ENCODE measurements at places on chromosomes 2 and 18.

DNA sequence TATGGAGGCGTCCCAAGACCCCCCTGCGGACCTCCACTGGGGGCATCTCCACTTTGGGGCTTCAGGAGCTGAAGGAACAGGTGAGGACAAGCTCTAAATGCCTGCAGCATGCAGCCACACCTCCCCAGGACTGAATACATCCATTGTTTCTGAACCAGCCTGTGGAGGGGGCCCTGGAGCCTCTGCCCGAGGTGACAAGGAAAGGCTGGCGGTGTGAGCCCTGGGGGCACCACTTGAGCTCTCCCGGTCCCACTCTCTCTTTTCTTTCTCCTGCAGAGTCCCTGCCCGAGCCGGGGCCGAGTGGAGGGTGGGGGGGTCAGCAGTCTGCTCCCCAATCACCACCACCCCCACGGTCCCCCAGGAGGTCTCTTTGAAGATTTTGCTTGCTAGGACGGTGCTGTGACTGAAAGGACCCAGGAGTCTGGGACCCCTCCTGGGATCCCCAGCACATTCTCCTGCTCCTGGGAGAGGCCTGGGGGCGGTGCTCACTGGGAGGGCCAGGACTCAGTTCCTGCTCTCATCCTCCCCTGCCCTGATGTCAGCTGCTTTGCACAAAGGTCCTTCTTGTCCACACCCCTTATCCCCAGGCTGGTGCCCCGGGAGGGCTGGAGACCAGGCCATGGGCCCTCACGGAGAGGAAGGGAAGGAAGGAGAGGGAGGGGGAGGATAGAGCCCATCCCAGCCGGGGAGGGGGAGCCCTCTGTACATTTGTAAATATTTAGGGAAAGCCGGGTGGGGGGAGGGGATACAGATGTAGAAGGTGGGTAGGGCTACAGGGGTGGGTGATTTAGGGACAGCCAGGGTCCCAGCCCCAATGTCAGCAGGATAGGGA lies 5.7 kb downstream of the CHPF start:
- no peaks in the 10 kb centered on the region for H3K36me3 ChIP-seq
- H3K27me3 ChIP-seq = peaks cover 22% of the 10 kb centered on the region
- peaks cover 11% of the 10 kb centered on the region for H3K4me1 ChIP-seq

- DNase-seq = no peak
- H3K27me3 ChIP-seq = peaks cover 16% of the 10 kb centered on the region
- H3K27ac ChIP-seq = peak overlapping the region; percentile 60
- peak overlapping the region; percentile 79 for H3K4me3 ChIP-seq
Observed at GRCh38 chr2:144333143-144333555, 186.8 kb downstream of the ZEB2 start.

DNA sequence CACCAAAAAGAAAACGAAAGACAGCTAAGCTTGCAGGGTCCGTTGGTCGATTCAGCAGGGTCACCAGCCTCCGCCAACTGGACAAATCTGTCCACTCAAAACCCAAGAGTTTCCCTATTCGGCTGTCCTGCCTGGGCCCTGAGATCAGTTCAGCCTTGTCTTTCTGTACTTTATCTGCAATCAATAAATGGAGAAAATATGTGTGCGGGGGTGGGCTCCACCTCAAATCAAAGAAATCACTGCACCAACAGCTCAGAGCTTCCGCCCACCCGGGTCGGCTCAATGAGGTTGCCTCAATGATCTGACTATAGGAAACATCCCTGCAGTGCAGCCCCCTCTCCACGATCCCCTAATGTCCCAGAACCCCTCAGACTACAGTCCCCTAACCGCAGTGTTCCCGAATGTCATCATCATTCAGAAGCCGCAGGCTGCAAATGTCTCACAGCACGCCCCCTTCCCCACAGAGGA lies 447 bp downstream of the GGCX start:
- DNase-seq = no peak
- peaks cover 48% of the 10 kb centered on the region for H3K4me1 ChIP-seq
- peaks cover 30% of the 10 kb centered on the region for H3K36me3 ChIP-seq
- H3K4me3 ChIP-seq = peak overlapping the region; percentile 99

DNA sequence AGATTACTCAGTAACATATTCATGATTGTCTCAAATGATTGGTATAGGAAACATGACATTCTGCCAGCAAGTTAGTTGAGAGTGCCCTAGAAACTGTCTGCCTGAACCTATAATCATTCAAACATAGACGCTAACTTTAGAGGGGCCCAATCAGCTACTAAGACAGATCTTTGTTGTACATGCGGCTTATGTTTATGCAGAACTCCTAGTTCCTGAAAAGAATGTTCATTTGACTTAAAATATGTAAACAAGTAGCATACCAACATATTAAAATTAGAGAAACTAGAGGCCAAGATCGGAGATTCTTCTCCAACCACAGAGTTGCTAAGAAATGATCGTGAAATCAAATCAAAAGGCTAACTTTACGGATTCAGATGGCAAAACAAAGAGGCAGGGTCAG lies 4.2 kb upstream of the METAP1D start:
- no peak for DNase-seq
- no peak overlapping the region for H3K4me3 ChIP-seq
- H3K27ac ChIP-seq = no peak overlapping the region
- H3K36me3 ChIP-seq = no peaks in the 10 kb centered on the region
- peaks cover 14% of the 10 kb centered on the region for H3K4me1 ChIP-seq
- H3K27me3 ChIP-seq = peaks cover 4% of the 10 kb centered on the region

- H3K4me1 ChIP-seq = no peaks in the 10 kb centered on the region
- peaks cover 100% of the 10 kb centered on the region for H3K36me3 ChIP-seq
- H3K4me3 ChIP-seq = no peak overlapping the region
- H3K27me3 ChIP-seq = no peaks in the 10 kb centered on the region
Observed at GRCh38 chr2:24297663-24298062, 62.7 kb downstream of the ITSN2 start.
